Activated naive CD8-positive, alpha-beta T cell treated with anti-CD3 and anti-CD28 coated beads, Interleukin-2, amount 10 ng/mL, durations not matched to agents 7 days and 5 days (primary cell): ENCODE measurements at places on chromosomes 1 and 21. TPM values are rescaled to one million over a fixed set of nuclear protein-coding genes. Genes with fewer than 3 reads are reported as not detected.

- H3K4me1 ChIP-seq, result peaks cover 2% of the 10 kb centered on the region
- no peak overlapping the region for H3K4me3 ChIP-seq
- no peak for DNase-seq
- no peak overlapping the region for H3K27ac ChIP-seq
Observed at GRCh38 chr1:233097959-233098580, 147.7 kb downstream of the NTPCR start.

DNA sequence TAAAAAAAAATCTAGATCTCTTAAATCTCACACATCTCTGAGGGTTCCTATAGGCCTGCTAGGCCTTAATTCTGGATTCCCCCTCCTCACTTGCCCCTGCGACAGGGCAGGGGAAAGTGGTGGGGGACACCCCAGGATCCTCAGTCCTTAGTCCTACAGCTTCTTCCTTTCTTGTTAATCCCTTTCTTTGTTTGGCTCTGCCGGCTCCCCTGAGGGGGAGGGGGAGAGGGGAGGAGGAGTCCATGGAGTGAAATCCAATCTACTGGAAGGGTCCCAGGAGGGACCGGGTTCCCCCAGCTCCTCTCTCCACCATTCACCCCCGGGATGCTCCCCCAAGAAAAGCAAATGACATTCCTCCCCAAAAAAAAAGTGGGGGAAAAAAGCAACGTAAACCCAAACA lies 8.5 kb downstream of the MEX3A start:
- no peak overlapping the region for H3K27ac ChIP-seq
- H3K36me3 ChIP-seq, result no peaks in the 10 kb centered on the region
- no peak for DNase-seq
- no peaks in the 10 kb centered on the region for H3K4me1 ChIP-seq

DNA sequence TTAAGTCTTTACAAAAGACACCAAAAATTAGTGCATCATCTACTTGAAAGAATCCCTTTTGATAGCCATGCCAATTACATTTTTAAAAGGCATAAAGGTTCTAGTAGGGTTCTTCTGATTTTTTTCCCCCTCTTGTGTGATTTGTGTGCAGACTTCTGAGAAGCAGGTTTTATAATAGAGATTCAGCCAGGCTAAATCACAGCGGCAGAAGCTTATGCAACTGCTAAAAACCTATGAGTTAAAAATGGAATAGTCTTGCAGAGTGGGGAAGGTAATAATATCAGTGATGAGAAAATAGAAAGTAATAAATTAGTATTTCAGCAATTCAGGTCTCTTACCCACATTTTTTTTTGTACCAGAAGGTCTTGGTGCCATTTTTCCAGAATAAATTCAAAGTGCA lies 17.7 kb downstream of the STUM start:
- no peaks in the 10 kb centered on the region for H3K36me3 ChIP-seq
- H3K27me3 ChIP-seq, result peaks cover 3% of the 10 kb centered on the region
- no peak for DNase-seq
- H3K4me3 ChIP-seq, result no peak overlapping the region
- H3K27ac ChIP-seq, result no peak overlapping the region

The RPTN gene
- total RNA-seq, result not detected

DNA sequence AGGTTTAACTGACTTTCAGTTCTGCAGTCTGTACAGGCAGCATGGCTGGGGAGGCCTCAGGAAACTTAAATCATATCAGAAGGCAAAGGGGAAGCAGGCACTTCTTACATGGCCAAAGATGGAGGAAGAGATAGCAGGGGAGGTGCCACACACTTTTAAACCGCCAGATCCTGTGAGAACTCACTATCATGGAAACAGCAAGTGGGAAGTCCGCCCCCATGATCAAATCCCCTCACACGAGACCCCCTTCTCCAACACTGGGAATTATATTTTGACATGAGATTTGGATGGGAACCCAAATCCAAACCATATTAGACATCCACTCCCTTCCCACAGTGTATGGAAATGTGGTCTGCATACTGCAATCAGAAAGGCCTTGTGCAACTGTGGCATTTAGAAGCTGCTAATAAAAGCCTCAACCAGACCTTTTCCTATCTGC lies 148.2 kb downstream of the FCRL5 start:
- H3K27me3 ChIP-seq, result peaks cover 37% of the 10 kb centered on the region
- no peak overlapping the region for H3K27ac ChIP-seq
- H3K4me1 ChIP-seq, result peaks cover 8% of the 10 kb centered on the region
- H3K36me3 ChIP-seq, result no peaks in the 10 kb centered on the region
- H3K4me3 ChIP-seq, result no peak overlapping the region
- DNase-seq, result no peak

The RAB42 gene
- 0.79 TPM for total RNA-seq

- DNase-seq, result no peak
- peaks cover 17% of the 10 kb centered on the region for H3K36me3 ChIP-seq
- no peak overlapping the region for H3K27ac ChIP-seq
- H3K4me1 ChIP-seq, result peaks cover 19% of the 10 kb centered on the region
- no peaks in the 10 kb centered on the region for H3K27me3 ChIP-seq
Observed at GRCh38 chr21:46371204-46372013, 47.5 kb downstream of the PCNT start.

The PTPN14 gene
- 0.08 TPM for total RNA-seq

- peaks cover 70% of the 10 kb centered on the region for H3K4me1 ChIP-seq
- H3K36me3 ChIP-seq, result peaks cover 18% of the 10 kb centered on the region
- peak overlapping the region; percentile 33 for H3K27ac ChIP-seq
- H3K4me3 ChIP-seq, result no peak overlapping the region
Observed at GRCh38 chr1:156495401-156496140, 5.0 kb downstream of the MEF2D start.

DNA sequence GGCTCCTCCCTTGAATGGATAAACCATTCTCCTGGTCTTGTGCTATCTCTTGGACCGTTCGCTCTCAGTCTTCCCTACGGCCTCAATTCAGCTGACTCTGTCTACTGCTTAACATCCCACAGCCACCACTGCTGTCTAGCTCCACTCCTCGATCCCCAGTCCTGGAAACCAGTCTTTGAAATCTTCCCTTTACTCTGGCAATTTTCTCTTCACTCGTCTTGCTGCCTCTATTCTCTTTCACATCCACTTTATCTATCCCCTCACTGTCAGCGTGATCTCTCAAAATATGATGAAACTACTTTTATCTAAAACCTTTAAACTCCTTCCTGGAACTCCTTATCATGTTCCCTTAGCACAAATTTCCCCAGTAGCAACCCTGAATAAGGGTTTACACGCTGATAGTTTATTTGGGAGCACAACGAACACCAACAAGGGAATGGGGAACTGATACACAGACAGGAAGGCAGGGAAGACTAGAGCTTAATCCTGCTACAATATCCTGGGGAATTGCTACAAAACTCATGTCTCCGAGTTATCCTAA lies 131.6 kb upstream of the SAMSN1 start:
- H3K27me3 ChIP-seq, result no peaks in the 10 kb centered on the region
- peaks cover 31% of the 10 kb centered on the region for H3K4me1 ChIP-seq
- H3K27ac ChIP-seq, result peak overlapping the region; percentile 95
- peak overlapping the region; percentile 12 for H3K4me3 ChIP-seq
- peaks cover 43% of the 10 kb centered on the region for H3K36me3 ChIP-seq
- DNase-seq, result no peak

The FCRL1 gene
- total RNA-seq, result not detected

The TACSTD2 gene
- not detected for total RNA-seq

DNA sequence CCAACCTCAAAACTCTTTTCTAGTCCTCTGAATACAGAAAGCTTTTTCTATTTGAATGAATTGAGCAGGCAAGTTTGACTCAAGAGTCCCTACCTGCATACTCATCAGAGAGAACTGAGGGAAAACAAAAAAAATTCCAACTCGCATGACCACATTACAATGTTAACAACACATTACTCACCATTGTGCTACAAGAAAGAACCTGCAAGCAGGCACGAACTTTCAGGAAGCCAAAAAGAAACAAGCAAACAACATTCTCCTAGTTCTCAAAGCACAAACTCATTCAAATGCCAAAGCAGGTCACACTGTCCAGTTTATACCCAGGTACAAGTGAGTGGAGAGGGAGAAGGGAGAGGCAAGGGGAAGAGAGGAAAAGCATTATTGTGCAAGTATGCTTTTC lies 14.6 kb downstream of the OTUD7B start:
- peaks cover 16% of the 10 kb centered on the region for H3K4me1 ChIP-seq
- no peak for DNase-seq
- H3K27ac ChIP-seq, result no peak overlapping the region
- no peaks in the 10 kb centered on the region for H3K27me3 ChIP-seq
- no peak overlapping the region for H3K4me3 ChIP-seq
- H3K36me3 ChIP-seq, result peaks cover 8% of the 10 kb centered on the region

DNA sequence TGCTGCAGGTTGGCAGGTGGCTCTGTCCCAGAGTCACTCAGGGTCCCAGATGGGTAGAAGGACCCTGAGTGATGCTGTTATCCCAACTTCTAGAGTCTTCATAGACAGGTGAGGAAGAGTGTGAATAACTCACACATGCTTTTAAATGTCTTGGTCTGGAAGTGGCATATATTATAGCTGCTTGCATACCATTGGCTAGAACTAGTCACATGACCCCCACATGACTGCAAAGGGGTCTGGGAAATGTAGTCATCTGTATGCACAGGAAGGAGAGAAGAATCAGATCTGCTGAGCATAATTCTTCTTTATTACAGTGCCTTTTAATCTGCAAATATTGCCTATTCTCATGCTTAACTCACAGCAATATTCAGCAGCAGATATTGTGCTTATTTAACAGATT lies 28.2 kb upstream of the KLHDC7A start:
- peaks cover 10% of the 10 kb centered on the region for H3K27me3 ChIP-seq
- H3K27ac ChIP-seq, result no peak overlapping the region
- no peaks in the 10 kb centered on the region for H3K4me1 ChIP-seq
- no peaks in the 10 kb centered on the region for H3K36me3 ChIP-seq
- no peak overlapping the region for H3K4me3 ChIP-seq

GRCh38 chr1:173206816-173207568 lies at the start of gene TNFSF4:
Gene TNFSF4, minus strand, starts transcription at chr1:173207331. Its CDS starts 155 bp downstream, at chr1:173207176.
- peak within 1 kb of the TSS; percentile 79 for H3K4me3 ChIP-seq
- no peaks in the 10 kb centered on the region for H3K36me3 ChIP-seq
- peak within 1 kb of the TSS; percentile 75 for H3K27ac ChIP-seq
- peaks cover 43% of the 10 kb centered on the region for H3K4me1 ChIP-seq
